ENCODE measurements at places on chromosomes 7 and 10.

DNA sequence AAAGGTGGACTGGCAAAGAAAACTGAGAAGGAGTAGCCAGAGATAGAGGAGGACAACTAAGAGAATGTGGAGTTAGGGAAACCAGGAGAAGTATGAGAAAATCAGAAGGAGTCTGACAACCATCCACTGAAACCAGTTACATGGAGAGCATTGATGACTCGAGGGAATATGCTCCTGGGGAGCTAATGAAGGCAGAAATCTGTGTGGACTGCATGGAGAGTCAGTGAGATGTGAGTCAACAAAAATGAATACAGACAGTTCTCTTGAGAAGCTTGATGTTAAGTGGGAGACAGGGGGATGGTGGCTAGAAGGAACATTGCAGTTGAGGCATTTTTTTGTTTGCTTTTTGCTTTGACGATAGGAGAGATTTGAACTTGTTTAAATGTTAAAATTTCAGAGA is 34.3 kb upstream of the ZNF32 start:
- no peak for DNase-seq

- no peak for DNase-seq
These were observed 88.7 kb upstream of the MYL10 start for GRCh38 chr7:101717628-101718357.

GRCh38 chr10:119403921-119404320 is 138.6 kb downstream of the RGS10 start:
- no peak for DNase-seq

DNA sequence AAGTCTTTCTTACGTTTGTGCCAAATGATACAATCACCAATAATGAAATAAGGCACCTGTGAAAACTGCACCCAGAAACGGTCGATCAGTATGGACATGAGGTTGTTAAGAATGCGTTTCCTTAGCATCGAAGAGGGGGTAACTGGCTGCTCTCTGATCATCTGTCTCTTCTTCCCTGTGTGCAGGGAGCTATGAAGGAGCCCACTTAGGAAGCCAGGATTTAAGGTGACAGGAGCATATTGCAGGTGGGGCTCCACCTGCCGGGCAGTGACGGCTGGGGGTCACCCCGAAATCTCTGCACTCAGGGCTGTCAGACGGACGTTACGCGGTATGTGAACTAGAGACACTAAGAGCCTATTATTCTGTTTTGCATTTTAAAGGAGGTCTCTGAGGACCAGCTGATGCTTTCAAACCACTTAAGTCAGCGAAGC is 64.5 kb downstream of the CARD11 start:
- DNase-seq: no peak

- no peak for DNase-seq
These were observed 44.5 kb downstream of the STARD3NL start for GRCh38 chr7:38222481-38223096.
